ENCODE measurements at places on chromosomes 6 and 20.

- no peak for DNase-seq
These were observed 423.1 kb downstream of the MAFB start for GRCh38 chr20:40265825-40266533.

- DNase-seq = no peak
These were observed 616.7 kb downstream of the PHF3 start for GRCh38 chr6:64252256-64252655.

DNA sequence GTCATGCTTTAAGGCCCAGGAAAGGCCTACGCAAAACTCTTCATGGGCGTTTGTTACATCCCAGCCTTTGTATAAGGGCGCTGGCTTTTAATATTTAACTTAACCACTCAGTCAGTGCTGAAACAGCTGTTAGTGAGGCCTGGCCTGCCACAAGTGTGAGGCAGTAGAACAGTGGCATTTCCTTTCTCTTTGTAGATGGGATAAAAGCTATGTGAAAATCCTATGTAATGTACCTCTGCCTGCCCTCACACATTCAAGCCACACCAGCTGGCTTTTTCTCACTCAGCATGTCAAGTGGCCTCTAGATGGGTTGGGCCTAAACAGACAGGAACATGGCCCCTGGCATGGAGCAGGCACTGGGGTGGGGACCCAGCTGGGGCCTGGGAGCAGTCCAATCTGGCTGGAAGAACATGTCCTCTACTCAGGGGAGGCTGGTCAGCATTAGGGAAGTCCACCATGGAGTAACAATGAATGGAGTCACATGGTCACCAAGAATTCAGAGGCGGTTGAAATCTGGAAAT lies 20.7 kb downstream of the CGA start:
- no peak for DNase-seq

DNA sequence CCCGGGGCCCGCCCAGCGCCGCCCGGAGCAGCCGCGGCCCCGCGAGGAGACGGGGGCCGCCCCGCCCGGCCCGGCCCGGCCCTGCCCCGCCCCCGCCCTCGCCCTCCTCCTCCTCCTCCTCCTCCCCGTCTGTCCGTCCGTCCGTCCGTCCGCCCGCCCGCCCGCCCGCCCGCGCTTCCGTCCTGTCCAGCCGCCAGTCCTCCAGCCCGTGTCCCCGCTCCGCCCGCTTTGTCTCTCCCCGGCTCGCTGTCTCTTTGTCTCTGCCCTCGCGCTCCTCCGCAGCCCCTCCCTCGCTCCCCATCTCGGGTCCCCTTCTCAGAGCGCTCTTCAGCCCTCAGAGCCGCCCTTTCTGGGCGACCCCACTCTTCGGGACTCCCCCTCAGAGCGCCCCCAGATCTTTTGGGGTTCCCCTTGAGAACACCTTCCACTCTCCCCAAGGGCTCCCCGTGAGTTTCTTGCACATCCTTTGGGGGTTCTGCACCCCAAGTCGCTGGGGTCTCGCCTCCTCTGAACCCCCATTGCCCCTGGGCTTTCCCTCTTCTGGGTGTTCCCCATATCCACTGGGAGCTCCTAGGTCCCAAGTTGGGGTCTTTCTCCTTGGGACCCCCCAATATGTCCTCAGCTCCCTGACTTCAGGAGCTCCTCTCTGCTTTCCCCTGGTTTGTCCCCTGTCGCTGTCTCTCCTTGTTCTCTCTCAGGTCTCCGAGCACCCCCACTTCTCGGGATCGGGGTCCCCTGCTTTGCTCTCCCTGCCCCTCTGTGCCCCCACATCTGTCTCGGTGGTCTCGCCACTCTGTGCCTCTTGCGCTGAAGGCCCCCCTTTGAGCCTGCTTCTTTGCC lies 79.5 kb upstream of the MYL9 start:
- DNase-seq = no peak

DNA sequence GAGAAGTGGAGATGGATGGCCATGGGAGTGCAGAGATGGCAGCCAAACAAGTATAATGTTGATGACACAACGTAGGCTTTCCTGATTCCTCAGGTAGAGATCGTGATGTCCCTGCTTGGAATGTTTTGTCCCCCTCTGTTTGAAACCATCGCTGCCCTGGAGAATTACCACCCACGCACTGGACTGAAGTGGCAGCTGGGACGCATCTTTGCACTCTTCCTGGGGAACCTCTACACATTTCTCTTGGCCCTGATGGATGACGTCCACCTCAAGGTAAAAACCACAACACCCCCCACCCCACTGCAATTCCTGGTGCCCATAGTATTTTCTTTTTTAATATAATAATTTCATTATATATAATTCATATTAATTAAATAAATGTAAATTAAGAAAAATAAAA lies 42.1 kb upstream of the NOP56 start:
- no peak for DNase-seq

GRCh38 chr6:156185113-156185512 lies 592.1 kb upstream of the ARID1B start:
- DNase-seq = no peak
